ENCODE measurements at places on chromosomes 11 and 22.

GRCh38 chr11:90908074-90908473 is 685.2 kb upstream of the CHORDC1 start:
- DNase-seq: no peak

GRCh38 chr11:35859301-35859700 is 84.6 kb upstream of the LDLRAD3 start:
- DNase-seq: no peak

GRCh38 chr11:70771099-70771885 is 373.0 kb downstream of the CTTN start:
- DNase-seq: no peak

- DNase-seq: no peak
Observed at GRCh38 chr11:71309611-71310010, 57.2 kb upstream of the SHANK2 start.

GRCh38 chr11:93984196-93984567 is 37.0 kb upstream of the HEPHL1 start:
- DNase-seq: no peak

- no peak for DNase-seq
Observed at GRCh38 chr22:38347181-38347943, 30.1 kb upstream of the CSNK1E start.

- no peak for DNase-seq
Observed at GRCh38 chr11:86003654-86004053, 65.2 kb downstream of the PICALM start.

DNA sequence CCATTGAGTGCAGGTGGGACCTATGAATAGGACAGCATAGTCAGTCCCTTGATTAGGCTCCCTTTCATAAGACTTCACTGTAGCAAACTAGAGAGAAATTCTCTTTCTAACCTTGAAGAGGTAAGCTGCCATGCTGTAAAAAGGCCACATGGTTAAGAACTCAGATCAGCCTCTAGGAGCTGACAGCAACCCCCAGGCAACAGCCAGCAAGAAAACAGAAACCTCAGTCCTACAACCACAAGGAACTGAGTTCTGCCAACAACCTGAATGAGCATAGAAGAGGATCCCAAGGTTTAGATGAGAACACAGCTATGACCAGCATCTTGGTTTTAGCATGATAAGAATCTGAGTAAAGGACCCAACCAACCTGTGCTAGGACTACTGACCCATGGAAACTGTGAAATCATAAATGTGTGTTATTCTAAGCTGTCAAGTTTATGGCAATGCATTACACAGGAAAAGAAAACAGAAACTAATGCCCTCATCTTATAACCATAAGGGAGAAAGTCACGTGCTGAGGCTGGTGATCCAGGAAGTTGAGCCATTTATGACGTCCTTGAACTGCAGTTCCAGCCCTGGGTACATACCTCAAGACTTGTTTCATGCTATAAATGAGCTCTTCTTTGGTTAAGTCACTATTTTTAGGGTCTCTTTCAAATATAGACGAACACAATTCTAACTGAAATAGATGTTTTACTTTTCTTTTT is 43.3 kb downstream of the RAB38 start:
- DNase-seq: no peak

GRCh38 chr11:30650266-30650665 is 64.1 kb upstream of the MPPED2 start:
- no peak for DNase-seq

DNA sequence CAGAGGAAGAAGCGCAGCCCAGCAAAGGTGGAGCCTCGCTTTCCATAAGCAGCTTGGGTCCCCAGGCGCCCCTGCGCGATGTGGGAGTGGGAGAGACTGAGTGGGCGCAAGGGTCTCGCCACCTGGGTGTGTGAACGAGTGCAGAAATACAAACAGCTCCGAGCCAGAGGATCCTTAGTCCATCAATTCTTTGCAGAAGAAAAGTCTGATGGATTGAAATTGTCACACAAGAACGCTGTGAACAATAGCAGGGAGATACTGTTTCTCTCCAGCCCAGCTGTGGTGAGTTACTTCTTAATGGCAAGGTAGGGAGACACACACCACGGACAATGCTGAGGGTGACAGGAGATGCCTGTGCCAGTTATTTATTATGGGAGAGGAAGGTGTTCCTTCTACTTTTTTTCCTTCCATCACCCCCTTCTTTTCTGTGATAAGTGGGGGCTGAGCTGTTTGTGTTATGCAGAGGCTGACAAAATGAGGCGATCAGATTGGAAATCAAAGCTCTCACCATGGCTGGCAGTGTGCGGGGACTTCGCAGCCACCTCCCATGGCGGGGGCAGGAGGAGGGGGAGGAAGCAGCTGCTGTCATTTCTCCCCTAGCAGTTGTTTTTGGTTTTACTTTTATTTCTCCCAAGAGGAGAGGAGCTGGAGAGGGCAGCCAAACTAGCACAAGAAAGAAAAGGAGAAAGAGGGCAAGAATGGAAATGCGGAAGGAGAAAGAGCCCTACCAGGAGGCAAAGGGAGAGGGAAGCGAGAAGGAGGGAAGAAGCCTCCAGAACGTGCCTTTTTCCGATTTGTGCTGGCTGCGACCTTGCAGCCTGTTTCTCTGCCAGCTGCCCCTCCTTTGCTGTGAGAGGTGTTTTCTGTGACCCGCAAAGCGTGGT is 755.8 kb downstream of the NTM start:
- DNase-seq: peak; percentile 9

- no peak for DNase-seq
Observed at GRCh38 chr11:64006398-64006797, 20.2 kb downstream of the OTUB1 start.

- no peak for DNase-seq
Observed at GRCh38 chr11:86559311-86559945, 113.0 kb downstream of the ME3 start.

GRCh38 chr11:35131886-35132285 is 7.1 kb upstream of the CD44 start:
- DNase-seq: no peak

DNA sequence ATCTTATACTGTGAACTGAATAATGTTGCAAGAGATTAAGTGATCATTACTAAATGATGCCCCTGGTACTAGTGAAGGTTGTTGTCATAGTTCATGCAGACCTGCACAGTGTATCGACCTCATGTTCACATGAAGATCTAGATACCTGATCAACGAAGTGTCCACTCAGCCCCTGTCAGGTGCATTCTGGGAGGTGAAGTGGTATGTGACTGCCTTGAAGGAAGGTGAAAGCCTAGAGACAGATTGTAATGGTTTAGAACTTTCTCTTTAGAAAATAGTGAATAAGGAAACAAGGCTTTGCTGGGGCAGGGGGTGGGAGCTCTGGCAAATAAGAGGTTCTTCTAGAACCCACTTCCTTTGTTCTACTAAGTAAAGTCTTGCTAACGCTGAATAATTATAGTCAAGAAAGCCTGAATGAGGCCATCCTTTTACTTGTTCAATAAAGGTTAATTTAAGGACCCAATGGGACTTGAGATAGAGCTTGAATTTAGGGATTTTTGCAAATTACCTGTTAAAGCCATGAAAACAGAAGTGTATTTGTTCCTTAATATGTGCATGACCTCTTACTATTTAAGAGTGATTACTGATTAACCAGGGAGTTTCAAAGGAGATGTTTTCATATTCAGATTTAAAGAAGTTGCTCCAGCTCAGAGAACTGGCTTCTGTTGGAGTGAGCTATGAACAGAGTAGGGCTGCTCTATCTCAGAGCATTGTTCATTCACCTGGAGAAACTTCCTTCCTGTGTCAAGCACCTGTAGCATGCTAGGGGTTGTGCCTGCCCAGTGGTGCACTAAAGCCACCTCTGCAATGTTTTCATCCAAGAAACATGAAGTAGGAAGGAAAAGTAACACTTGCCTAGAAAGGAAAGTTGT is 45.3 kb downstream of the C22orf31 start:
- no peak for DNase-seq

DNA sequence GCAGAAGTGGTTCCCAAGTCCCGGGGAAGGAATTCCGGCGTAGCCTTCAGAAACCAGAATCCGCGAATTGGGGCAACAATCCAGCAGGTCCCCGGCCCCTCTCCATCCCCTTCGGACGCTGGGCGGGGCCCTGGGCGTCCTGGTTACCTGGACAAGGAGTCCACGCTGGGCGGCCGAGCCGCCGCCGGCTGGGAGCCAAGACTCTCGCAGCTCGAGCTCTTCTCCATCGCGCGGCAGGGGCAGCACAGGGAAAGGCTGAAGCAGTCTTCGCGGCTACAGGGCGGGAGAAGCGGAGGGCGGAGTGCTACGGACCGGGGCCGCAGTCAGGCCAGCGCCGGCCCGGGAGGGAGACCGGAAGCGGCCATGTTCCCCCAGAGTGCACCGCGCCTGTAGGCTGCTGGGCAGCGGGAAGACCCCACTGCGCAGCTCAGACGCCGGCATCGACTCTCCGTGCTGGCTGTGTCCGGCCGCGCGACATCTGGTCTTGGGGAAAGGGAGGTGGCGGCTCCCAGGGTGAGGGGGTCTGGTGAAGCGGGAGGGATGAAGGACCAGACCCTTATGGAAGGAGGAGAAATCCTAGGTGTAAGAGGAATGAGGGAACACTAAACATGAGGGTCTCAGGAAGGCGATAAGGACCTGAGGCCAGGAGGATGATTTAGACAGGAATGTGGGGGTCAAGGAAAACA is at the start of gene MTMR2:
MTMR2 (minus strand) TSS at position 380 of the 686 bp plus-strand sequence; CDS start at position 227, 153 bp downstream.
- peak; percentile 51 for DNase-seq

GRCh38 chr22:47201996-47202818 is 439.8 kb downstream of the TBC1D22A start:
- DNase-seq: no peak

DNA sequence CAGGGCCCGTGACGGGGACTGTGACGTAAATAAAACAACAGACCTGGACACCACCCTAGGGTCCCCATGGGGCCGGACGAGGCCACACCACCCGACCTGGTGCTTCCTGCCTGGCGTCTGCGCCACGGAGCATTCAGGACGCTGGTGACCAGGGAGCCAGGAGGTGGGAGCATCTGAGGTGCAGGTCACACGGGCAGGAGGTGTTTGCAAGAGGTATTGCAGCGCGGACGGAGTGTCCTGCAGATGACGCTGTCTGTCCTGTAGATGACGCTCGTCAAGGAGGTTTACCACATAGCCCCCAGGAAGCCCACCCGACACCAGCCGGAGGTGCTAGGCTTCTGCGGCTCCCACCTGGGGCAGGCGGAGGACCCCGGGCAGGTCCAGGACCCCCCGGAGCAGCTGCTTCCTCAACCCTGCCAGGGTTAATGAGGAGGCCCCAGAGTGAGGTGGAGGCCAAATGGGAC is 986 bp upstream of the MUC5B start:
- no peak for DNase-seq

DNA sequence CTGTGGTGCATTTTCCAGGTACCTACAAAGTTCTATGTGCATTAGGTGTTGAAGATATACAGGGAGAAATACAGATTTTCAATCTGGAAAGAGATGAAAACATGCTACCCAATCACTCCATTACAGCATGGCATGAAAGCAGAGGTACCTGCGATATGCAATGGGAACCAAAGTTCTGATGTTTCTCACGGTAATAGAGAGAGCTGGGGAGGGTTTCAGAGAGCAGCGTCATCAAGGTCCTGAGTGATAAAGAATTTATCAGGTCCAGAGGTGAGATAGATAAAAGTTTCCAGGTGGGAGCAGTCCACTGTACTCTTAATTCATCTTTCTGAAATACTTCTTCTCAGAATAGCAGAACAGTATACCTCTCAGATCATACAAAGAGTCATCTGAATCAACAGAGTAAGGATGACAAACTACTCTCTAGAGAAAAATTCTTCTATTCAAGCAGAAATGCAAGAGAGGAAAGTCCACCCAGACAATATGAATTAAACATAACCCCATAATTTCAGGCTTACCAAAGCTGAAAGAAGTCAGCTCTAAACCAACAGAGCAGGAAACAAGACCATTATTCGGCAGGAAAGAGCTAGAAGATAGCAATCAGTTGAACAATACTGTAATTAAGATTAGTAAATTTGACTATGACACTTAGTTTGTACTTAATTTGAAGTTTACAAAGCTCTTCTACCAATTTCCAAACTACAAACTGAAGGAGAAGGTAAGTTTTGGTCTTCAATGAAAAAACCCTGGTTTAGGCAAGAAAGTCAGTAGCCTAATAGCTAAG is 12.8 kb downstream of the CTSC start:
- DNase-seq: no peak

GRCh38 chr22:46047226-46047625 is 70.3 kb upstream of the WNT7B start:
- DNase-seq: no peak

DNA sequence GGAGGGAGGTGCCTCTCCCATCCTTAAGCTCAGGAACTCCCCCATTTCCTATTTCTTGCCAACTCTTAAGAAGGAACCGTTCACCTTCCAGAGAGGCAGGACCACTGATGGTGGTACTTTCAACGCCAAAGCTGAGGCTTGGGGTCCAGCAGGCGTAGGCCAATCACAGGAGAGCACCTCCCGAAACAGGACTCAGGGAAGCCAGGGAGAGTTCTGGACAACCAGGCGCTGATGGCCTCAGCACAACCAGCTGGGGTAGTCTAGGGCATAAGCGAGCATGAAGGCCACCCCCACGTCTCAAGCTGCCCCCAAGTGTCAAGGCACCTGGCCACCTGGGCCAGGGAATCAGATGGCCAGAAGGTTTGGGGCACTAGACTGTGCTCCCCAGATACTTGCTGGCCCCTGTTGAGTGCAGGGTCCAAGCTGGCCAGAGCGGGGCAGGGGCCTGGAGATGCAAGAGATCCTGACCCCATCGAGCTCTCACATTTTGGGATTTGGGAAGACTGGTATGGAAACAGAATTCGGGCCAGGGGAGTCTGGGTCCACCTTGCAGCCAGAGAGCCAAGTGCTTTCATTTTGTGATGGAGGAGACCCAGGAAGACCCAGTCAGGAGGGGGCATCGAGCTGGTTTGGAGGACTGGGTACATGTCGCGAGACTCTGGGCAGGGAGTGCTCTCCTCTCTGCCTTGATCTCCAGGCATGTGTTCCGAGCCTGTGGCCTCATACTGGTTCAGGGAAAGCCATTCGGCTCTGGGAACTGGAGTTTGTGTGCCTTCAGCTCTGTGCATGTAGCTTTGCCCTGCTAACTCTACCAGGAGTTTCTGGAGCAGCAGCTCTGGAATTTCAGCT is 926 bp downstream of the CD6 start:
- peak; percentile 52 for DNase-seq

DNA sequence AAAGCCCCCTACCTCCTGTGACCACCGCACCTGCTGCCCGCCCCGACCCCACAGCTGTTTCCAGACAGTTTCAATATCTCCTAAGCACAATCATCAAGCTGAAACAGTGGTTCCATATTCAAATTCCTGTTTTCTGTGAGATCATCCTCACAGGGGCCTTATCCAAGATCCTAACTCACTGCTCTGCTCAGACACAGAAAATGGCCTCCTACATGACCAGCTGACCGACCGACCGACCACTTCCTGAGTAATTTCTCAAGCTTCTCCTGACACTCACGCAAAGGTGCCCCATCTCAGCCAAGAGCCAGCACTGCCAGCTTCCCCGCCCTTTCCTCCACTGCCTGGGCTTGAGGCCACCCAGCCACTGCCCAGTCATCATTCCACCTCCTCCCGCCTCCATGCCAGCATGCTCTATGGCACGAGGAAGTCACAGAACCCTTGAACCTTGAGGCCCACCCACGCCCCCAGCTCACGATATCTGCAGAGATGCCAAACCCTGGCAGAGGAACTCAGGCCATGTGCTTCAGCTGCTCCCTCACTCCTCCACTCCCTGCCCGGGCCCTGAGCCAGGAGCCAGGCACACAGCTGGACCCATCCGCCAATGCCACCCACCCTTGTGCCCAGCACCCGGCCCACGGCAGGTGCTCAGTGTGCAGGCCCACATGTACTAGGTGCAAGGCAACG is 14.0 kb downstream of the KIAA0930 start:
- DNase-seq: no peak

- peak; percentile 58 for DNase-seq
Observed at GRCh38 chr11:74311352-74311926, at the start of gene P4HA3. Gene P4HA3 (minus strand): TSS chr11:74311640. CDS start chr11:74311611, 29 bp downstream.

- no peak for DNase-seq
Observed at GRCh38 chr11:106872246-106872645, 146.0 kb downstream of the GUCY1A2 start.
